Neural progenitor cell (in vitro differentiated cells): ENCODE measurements at places on chromosomes 3 and 15.

GRCh38 chr15:43808960-43809678 is 8.7 kb downstream of the HYPK start:
- DNase-seq, result no peak

DNA sequence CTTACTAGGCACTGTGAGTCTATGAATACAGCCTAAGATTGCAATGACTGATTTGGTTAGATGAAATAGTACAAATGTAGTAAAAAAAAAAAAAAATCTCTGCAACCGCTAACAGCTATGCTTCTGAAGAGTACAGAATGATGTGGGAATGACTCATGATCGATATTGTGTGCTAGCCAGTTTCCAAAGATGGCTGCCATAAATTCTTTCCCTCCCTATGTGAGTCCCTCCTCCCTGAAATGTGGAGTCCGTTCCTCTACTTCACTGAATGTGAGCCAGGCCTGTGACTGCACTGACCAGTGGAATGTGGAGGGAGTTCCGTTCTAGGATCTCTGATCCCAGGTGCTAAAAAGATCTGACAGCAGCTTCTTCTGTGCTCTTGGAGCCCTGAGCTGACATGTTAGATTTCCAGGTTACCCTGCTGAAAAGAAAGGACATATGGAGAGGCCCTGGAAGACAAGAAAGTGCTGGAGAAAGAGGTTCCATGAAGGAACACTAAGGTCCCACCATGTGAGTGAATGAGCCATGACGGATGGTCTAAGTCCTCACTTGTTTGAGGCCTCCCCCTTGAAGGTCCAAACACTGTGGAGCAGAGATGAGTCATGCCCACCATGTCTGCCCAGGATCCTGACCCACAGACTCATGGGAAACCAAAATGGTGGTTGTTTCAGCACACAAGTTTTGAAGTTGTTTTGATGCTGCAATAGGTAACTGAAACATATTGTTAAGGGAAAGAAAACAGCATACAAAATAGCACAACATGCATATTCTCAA is 46.3 kb downstream of the DGKG start:
- DNase-seq, result no peak

DNA sequence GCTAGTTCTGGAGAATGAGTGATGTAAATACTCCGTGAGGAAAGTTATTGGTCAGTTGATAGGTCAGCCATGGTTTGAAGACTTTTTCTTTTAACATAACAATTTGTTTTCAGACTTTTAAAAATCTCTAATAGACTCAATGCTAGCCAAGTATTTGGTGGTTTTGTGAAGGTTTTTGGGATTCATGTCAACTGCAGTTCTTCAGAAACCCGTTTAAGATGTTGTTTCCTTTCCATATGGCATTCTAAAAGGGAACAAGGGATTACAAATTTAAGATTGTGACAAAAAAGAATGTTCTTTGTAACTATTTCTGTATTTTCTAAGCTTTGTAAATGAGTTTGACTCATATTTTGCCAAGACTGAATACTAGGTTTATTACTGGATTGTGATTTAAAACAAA is 281.7 kb upstream of the COL8A1 start:
- no peak for DNase-seq

GRCh38 chr3:23671851-23672589 is 133.7 kb upstream of the UBE2E1 start:
- no peak for DNase-seq

GRCh38 chr3:7999384-7999783 is 502.2 kb upstream of the LMCD1 start:
- DNase-seq, result peak; percentile 80

- DNase-seq, result no peak
Measured at GRCh38 chr3:57837686-57838085, 81.6 kb downstream of the SLMAP start.

- DNase-seq, result no peak
Measured at GRCh38 chr15:50825946-50826345, 60.4 kb upstream of the SPPL2A start.

- no peak for DNase-seq
Measured at GRCh38 chr3:128207951-128208350, 54.7 kb downstream of the EEFSEC start.

- no peak for DNase-seq
Measured at GRCh38 chr3:52923963-52924362, 26.6 kb upstream of the STIMATE start.
